ENCODE measurements at places on chromosomes 3 and 15.

- DNase-seq: peak; percentile 11
These were observed 459 bp upstream of the ADCY5 start for GRCh38 chr3:123449102-123449996.

GRCh38 chr3:67382536-67382935 lies 271.9 kb downstream of the SUCLG2 start:
- DNase-seq: peak; percentile 14

- no peak for DNase-seq
These were observed 116.4 kb downstream of the EBLN2 start for GRCh38 chr3:73177827-73178226.

DNA sequence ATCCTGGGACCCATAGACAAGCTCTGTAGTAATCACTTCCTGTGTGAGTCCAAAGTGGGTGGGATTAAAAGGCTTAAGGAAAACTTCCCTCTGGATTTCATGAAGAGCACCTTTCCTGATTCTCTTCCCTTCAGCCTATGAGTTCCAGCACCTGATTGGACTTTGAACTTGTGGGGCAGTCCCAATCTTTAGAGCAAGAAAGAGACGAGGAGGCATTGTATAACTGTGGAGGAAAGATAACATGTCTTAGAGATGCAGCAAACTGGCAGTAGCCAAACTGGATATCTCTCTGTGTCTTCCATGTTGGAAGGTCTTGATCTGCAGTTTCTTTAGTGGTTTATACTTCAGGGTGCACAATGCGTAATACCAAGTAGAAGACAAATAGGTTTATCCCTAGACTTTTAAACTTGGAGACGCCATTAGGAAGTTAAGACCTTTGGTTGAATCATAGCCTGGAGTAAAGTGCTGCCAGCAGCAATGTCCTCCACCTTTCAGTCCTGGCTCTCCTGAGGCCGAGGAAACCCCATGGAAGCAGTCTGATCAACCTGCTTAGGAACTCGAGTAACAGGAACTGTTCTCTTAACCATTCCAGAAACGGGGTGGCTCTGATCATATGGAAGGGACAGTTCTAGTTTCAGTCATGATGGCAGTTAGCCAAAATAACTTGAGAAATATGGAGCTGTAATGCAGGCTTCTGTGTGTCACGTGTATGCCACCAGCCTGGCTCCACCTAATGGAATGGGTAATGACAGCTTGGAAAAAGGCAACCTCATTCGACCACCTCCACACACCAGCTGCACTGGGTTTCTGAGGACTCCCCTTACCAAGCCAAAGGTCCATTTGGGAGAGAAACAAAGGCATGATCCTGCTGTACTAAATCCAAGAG lies 4.7 kb downstream of the EIF1B start:
- peak; percentile 29 for DNase-seq

DNA sequence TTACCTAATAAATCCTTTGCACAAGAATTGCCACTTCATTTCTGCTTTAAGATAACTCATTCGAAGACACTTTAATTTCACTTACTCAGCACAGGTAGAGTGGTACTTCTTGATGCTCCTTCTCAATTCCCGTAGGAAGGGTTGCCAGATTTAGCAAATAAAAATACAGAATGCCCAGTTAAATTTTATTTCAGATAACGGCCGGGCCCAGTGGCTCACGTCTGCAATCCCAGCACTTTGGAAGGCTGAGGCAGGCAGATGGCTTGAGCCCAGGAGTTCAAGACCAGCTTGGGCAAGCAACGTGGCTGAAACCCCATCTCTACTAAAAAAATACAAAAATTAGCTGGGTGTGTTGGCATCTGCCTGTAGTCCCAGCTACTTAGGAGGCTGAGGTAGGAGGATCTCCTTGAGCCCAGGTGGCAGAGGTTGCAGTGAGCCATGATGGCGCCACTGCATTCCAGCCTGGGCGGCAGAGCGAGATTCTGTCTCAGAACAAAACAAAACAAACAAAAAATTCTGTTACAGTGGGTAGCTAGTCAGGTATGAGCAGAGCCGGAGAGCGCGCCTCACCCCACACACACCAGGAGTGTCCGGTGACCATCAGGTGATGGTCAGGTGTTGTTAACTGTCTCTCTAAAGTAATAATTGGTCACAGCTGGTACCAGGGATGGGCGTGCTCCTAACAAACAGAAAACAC lies 92.8 kb downstream of the DNAH12 start:
- no peak for DNase-seq

DNA sequence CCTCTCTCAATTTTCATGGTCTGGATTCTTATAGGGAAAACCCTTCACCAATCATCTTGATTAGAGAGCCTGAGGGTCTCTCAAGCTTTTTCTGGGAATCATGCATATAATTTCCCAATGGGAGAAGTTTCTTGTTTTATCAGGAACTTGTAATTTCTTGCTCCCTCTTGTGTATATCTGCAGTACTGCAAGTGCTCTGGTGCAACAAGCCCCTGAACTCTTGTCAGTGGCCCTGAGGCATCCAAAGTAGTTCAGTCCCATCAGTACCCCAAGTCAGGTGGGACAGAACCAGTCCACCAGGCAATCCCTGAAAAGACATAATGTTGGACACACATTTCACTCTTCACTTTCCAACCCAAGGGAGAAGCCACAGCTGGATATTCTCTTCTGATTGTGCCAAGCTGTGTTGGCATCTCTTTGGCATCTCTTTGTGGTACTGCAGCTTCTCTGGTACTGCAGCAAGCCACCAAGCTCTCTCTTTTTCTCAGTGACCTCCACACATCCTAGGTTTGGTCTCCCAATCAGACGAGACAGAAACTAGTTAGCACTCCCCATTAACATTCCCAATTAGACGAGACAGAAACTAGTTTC lies 214.5 kb downstream of the ZIC4 start:
- DNase-seq: peak; percentile 83

DNA sequence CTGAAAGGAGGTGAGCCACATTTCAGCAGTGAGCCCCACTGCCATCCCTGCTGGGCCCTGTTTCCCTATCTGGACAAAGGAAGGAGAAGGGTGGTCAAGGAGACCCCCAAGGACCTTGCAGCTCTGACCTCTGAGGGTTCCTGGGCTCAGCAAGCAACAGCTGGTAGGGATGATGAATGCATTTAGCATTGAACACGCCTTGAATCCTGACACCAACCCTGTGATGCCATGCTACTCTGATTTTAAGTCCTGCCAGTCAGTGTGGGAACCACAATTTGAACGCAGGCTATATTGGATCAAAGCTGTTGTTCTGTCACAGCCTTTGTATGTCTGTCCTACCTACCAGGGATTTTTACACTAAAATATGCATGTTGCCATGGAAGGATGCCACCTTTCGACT lies 6.5 kb downstream of the MPI start:
- DNase-seq: no peak

DNA sequence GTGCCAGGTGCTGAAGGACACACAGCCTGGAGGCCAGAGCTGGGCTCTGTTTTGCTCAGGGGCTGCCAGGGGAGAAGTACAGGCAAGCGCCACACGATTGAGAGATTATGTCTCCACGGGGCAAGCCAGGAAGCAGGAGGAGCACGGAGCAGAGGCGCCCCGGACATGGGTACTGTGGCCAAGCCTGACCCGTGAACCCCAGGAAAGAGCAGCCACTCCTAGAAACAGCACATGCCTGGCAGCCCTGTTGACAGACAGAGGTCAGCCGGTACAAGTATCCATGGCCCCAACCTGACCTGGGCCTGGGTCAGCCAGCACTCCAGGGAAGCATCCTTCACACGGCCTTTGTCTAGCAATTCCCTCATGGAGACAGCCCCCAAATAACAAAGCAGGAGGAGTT lies 89.4 kb downstream of the ADAMTS17 start:
- no peak for DNase-seq

GRCh38 chr3:43907508-43907858 lies 216.7 kb downstream of the ABHD5 start:
- no peak for DNase-seq

GRCh38 chr15:60815321-60815720 lies 336.4 kb upstream of the ICE2 start:
- DNase-seq: no peak

DNA sequence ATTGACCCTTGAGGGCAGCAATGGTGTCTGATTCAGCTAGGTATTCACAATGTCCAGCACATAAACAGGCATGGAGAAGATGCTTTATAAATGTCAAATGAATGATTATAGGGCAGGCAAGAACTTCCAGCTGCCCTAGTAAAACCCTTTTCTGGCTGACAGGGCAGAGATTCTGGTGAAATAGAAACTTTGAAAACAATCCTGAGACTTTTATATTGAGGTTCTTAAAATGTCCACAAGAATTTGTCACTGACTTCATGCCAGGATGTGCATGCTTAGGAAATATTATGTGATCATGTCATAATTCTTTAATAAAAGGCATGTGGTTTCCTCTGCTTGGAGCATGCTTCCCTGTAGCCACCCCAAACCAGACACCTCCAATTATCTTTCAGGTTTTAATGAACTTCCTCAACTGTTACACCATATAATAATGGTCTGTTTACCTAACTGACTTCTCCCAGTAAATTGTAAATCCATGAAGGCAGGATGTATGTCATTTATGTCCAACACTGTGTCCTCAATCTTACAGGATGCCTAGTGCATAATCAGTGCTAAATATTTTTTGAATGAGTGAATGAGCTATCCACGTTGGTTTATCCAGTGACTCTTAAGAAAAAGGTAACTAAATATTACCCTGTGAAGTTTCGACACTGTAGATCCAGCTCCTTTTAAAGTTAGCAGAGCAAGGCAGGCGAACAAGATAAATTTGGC lies 43.4 kb upstream of the CLRN1 start:
- peak; percentile 22 for DNase-seq

DNA sequence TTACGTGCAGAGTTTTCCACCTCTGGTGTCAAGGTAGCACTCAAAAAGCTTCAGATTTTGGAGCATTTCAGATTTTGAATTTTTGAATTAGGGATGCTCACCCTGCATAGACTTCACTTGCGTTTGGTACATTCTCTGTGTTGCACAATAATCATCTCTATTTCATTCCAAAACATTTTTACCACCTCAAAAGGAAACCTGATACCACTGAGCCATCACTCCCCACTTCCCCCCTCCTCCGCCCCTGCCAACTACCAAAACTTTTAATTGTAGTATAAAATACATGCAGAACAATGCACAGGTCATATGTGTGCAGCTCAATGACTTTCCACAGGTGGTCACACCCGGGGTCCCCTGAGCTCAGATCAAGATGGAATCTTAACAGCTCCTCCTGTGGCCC lies 208.8 kb downstream of the SV2B start:
- DNase-seq: no peak

DNA sequence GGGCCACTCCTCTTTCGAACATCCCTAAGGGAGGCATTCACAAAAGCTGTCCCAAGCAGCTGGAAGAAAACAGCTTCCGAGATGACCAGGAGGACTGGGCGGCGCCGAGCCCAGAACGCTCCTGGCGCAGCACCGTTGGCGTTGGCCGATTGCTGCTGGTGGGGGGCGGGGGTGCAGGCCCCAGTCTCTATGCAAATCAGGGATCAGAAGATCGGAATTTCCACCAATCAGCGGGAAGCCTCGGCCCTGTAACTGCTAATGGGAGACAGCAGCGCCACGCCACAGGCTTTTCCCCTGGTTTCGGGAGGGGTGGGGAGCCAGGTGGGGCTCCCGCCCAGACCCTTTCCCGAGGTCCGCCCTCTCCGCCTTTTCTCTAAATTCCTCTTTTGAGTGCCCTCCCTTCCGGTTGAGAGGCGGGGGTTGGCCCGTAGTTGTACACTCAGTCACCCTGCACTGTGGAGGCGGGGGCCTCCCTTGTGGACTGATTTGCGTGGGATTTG lies 27.0 kb downstream of the HMCES start:
- DNase-seq: peak; percentile 93

DNA sequence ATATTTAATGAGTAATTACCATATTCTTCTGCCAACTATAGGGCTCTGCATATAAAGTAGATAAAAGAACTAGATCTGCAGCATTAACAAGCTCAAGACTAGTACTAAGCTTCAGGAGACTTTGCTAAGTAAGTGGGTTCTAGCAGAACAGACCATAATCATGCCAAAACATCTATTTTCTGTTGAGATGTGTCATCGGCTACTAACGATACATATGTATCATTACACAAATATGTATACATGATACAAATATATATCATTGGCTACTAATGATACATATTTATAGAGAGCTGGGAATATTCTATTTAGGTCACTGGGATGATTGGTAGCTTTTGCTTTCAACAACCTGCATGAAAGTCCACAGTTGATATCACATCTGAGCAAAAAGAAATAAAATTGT lies 185.8 kb upstream of the DCBLD2 start:
- DNase-seq: no peak

DNA sequence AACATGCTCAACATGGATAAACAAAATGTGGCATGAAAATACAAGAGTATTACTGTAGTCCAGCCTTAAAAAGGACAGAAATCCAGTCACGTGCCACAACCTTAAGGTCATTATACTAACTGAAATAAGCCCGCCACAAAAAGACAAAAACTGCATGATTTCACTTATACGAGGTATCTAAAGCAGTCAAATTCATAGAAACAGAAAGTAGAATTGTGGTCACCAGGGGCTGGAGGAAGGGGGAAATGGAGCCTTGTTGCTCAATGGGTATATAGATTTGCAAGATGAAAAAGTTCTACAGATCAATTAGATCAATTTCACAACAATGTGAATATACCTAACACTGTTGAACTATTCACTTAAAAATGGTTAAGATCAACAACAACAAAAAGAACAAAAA lies 7.4 kb downstream of the GLB1 start:
- DNase-seq: no peak

All from fibroblast of pulmonary artery (primary cell).